Endothelial cell of umbilical vein (primary cell): ENCODE measurements at places on chromosomes 2 and 18. TPM values are rescaled to one million over a fixed set of nuclear protein-coding genes. Genes with fewer than 3 reads are reported as not detected.

QPCT gene
- 17.2 and 20.6 TPM in 2 replicates for polyA plus RNA-seq

NTSR2 gene
- not detected in 2 replicates for polyA plus RNA-seq

FAM110C gene
- polyA plus RNA-seq, result not detected in 2 replicates

CENPA gene
- 18.6 and 22.0 TPM in 2 replicates for polyA plus RNA-seq

FOXI3 gene
- polyA plus RNA-seq, result not detected in 2 replicates

GRCh38 chr2:59932341-59932740 lies 621.1 kb downstream of the BCL11A start:
- no peak for DNase-seq

GRCh38 chr2:97723156-97724072 lies 10.0 kb downstream of the ZAP70 start:
- DNase-seq, result no peak

DNA sequence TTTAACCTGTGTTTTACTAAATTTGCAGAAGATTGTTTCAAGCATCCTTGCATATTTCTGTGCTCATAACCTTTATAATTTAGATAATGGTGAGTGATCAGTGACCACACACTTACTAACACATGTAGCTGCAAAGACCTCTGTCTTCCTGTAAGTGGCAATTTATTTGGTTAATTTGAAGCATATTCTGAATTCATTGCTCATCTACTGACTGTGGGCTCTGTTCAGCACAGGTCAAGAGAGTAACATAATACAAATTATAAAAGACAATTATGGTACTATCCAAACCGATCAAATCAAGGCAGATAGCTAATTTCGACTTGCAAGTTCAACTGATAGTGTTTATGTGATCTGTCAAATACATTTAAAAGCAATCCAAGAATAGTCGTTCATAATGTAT lies 223.9 kb upstream of the FAM98A start:
- DNase-seq, result no peak
